Activated naive CD4-positive, alpha-beta T cell treated with Interleukin-2 at 50 U/mL for 16 hours (primary cell): ENCODE measurements at places on chromosomes 6 and 20.

GRCh38 chr20:1341561-1342265 lies 12.8 kb upstream of the SDCBP2 start:
- DNase-seq = no peak

DNA sequence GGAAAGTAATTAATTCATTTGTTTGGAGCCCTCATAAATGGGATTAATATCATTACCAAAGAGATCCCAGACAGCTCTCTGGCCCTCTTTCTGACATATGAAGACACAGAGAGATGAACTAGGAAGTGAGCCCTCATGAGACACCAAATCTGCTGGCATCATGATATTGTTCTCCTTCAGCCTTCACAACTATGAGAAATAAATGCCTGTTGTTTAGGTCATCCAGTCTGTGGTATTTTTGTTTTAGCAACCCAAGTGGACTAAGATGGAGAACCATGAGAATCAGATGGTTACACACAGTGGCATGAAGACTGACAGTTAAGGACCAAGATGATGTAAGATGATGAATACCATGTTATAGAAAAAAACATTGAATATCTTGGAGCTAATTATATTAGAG lies 16.9 kb upstream of the HBS1L start:
- no peak for DNase-seq

- DNase-seq = no peak
Observed at GRCh38 chr6:123838505-123839234, 35.0 kb downstream of the NKAIN2 start.

DNA sequence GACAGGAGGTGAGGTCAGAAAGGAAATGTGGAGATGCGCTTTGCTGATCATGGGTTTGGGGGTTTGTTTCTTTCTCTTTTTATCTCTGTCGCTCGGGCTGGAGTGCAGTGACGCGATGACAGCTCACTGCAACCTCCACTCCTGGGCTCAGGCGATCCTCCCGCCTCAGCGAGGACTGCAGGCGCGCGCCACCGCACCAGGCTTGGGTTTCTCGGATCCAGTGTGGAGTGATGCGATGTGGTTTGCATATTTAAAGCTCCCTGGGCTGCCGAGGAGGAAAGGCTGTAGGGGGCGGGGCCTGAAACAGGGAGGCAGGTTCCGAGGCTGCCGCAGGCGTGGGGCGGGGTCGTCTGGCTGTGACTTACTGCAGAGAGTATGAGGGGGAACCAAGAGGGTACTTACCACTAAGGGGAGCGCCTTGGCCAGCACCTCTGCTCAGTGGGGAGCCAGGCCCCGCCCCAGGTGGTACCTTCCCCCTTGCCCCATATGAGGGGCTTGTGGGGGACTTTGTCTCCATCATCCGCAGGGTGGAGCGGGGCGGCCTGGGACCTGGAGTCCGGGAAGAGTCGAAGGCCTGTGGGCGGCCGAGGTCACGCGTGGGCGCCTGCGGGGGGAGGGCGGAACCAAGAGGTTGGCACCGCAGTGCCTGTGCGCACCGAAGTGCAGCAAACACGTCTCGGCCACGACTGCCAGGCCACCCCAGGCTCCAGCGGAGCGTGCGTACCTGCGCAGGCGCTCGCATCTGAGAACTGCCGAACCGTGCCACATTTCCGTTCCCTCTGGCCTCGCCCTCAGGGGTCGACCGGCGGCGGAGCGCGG lies 12.7 kb upstream of the BAK1 start:
- peak; percentile 46 for DNase-seq

GRCh38 chr6:110363748-110364147 lies 5.6 kb upstream of the METTL24 start:
- no peak for DNase-seq

DNA sequence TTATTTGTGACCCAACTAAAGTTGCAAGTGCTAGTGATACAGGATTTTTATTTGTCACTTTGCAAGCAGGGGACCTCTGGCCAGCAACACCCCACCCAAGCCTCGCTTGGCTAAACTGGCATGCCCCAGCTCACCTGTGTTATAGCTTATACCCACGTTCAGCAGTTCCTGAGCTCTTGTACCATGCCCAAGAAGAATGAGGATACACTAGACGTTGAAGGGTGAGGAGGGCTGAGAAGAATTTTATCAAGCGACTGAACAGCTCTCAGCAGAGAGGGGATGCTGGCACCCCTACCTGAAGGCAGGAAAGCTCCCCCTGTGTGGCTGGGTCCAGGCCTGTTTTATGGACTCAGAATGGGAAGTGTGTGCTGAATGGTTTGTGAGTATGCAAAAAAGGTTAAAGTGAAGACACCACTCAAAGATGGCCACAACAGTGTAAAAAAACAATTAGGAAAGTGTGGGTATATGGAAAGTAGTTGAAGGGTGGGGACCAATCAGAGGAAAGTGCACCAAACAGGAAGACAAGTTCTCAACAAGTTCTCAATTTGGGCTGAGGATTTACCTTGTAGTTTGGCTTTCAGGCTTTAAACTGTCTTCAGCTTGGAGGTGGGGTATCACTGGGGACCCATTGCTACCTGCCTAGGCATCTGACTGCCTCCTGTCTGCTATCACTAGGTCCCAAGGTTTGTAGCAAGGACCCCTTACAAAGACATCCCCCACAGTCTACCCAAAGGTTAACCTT lies 15.0 kb downstream of the BTN2A1 start:
- DNase-seq = no peak

DNA sequence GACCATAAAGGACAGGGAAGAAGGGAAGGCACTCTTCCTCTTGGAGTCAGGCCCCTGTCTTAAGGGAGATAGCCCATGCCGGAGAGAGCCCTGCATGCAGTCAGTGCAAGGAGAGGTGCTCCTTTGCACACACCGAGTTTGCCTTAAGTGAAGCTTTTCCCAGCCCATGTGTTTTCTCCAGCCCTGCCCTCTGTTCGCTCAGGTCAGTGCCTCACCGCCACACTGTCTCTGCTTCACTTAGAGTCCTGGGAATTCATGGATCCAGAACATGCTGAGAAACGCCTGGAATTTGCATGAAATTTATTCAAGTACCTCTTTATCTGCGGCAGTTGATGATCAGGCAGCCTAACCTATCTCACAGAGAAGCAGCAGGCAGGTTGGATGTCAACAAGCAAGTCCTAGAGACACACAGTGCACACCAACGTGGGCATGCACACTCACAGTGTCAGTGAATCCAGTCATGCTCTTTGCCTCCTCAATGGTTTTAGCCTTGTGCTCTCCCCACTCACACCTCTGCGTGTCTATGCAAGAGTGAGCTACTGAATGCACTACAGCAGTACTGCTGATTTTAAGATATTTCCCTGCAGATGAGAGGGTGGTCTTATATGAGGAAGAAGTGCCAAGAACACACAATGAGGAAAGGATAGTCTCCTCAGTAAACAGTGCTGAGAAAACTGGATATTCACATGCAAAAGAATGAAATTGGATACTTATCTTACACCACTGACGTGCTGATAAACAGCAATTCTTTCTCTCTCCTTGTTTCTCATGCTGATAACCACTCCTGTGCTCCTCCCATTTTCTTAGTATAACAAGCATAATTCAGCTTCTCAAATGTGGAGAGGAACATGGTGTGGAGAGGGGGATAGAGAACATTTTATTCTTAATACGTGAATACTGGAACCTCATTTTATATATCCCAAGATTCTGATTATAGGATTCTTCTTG lies 295.1 kb upstream of the CDYL start:
- DNase-seq = no peak

GRCh38 chr20:50475681-50476292 lies 34.4 kb upstream of the PTPN1 start:
- no peak for DNase-seq

DNA sequence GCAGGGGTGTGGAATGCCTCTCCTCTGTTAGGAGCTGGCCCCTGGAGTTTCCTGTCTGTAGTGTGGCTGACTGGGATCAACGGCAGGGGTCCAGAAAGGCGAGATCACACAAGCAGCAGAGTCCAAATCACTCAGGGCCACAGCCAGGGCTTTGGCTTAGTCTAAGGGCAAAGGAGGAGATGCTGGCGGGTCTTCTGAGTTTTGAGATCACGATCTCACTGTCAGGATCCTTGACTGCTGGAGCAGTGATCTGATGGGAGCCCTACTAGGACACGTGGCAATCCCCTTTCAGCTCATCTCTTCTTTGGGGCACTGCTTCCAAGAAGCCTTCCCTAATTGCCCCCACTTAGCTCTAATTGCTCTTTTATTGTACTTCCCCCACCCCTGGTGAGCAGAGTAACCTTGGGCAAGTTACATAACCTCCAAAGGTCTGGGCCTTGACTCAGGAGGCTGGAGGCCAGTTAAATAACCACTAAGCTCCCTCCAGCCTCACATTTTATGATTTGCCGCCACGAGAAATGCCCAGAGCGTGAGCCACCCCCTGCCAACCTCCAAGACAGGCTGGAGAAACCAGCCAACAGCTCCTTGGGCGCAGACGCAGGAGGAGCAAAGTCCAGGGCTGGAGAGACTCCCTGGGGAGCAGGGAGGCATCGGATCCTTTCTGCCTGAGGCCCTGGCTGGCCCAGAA lies 12.0 kb downstream of the KCNK5 start:
- no peak for DNase-seq

GRCh38 chr20:22821796-22822195 lies 213.3 kb upstream of the SSTR4 start:
- no peak for DNase-seq

- no peak for DNase-seq
Observed at GRCh38 chr6:18584372-18584771, 197.2 kb downstream of the RNF144B start.

GRCh38 chr6:136201732-136202131 lies 48.4 kb downstream of the MTFR2 start:
- DNase-seq = no peak

GRCh38 chr20:40195742-40196141 lies 493.3 kb downstream of the MAFB start:
- DNase-seq = no peak

DNA sequence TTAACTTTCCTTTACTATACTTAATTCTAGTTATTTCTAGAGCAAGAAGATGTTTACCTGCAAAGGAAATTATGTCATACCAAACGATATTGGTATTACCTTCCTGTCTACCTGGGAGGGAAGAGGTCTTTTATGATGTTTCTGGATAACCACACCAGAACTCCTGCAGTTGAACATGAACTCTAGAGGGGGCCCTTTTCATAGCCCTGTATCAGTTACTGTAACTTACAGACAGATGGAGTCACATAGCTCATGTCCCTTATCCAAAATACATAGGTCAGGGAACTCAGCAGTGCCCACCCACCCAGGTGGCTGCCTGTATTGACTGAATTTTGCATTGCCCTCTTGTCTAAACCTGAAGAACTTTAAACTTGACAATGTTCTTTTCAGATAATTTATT lies 35.1 kb upstream of the MYL9 start:
- DNase-seq = no peak

GRCh38 chr6:247351-247750 lies 44.9 kb upstream of the DUSP22 start:
- no peak for DNase-seq

DNA sequence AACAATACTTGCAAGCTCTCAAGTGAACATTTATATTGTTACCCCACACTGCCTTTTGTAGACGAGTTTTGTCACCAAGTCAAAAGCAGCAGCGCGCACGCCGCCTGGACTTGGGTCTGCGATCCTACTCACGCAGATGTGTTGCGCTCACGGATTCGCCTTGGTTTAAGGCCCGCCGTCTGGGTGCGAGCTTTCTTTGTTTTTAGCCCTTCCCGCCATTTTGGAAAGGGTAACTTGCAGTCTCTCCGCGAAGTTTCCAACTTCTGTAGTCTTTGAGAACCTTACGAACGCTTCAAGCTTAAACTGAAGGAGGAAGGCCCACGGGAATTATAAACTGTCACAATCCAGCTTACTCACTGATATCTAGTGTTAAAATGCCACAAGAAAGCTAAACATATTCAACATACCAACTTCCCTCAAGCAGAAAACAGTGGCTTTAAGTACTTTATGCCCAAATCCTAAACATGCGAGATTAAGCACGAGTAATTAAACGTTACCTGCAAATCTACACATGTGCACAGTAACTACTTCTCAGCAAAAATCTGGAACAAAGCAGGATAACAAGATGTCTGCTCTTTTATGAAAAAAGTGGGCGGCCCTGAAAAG lies 80.4 kb upstream of the BTN3A2 start:
- peak; percentile 52 for DNase-seq

DNA sequence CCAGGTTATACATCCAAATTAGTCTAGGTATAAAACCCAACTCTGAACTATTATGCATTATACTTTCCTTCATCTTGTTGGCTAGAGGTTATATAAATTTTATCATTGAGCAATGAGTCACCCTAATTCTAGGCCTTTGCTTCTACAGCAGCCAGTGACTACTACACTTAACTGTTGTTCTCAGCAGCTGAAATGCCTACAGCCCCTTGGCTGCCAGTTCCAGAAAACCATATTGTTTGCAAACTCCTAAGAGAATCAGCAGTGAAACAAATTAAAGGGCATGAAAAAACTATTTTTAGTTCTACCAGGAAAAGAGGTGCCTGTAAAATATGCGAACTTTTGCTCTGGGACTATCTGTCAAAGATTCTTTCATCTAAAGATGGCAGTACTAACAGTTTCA lies 292.8 kb downstream of the FRK start:
- no peak for DNase-seq

- DNase-seq = peak; percentile 19
Observed at GRCh38 chr6:136921936-136922684, at the start of gene SLC35D3. Gene SLC35D3 (plus strand): TSS chr6:136922301. CDS start chr6:136922429, 128 bp downstream.

- no peak for DNase-seq
Observed at GRCh38 chr20:46004889-46005473, 3.7 kb upstream of the MMP9 start.

- no peak for DNase-seq
Observed at GRCh38 chr20:945841-946240, 29.7 kb upstream of the ANGPT4 start.

DNA sequence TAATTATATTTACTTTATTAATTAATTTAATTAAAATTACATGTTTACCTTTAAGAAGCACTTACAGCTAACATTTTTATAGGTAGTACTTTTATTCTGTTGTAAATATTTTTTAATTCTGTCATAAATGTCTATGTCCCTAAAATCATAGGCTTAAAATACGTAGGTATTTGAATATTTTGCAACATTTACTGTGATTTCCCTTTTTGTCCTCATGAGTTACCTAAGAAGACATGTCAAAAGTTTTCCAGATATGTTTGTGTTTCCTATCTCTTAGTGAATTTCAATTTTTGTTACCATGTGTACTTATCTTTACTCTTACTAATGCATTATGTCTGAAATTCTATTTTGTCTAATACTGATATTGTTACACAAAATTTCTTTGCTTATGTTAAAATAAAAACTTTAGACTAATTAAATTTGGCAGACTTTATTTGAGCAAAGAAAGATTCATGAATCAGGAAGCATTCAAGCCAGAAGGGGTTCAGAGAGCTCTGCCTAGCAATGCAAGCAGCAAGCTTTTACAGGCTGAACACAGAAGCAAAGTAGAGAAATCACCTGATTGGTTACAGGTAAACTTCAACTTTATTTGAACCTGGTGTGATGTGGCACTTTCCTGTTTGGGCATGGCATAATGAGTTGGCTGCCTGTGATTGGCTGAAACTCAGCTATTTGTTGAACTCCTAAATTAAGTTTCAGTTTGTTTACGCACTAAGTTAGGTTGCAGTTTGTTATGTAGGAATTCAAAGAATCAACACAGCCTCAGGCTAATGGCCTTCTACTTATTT lies 123.2 kb upstream of the TMEM170B start:
- peak; percentile 39 for DNase-seq

GRCh38 chr20:41177636-41178035 lies 40.3 kb downstream of the PLCG1 start:
- DNase-seq = no peak
